Spleen (tissue), 13 donors: ENCODE measurements at places on chromosomes 16 and 17. TPM values are rescaled to one million over a fixed set of nuclear protein-coding genes. Genes with fewer than 3 reads are reported as not detected.

The SLFN12L gene
- total RNA-seq: 32.1 TPM

The KRTAP3-1 gene
- not detected for total RNA-seq

The TLK2 gene
- 76.3 TPM for total RNA-seq

- no peak overlapping the region for H3K4me3 ChIP-seq
- H3K27ac ChIP-seq: no peak overlapping the region
Observed at GRCh38 chr16:51110700-51111157, 40.3 kb downstream of the SALL1 start.

DNA sequence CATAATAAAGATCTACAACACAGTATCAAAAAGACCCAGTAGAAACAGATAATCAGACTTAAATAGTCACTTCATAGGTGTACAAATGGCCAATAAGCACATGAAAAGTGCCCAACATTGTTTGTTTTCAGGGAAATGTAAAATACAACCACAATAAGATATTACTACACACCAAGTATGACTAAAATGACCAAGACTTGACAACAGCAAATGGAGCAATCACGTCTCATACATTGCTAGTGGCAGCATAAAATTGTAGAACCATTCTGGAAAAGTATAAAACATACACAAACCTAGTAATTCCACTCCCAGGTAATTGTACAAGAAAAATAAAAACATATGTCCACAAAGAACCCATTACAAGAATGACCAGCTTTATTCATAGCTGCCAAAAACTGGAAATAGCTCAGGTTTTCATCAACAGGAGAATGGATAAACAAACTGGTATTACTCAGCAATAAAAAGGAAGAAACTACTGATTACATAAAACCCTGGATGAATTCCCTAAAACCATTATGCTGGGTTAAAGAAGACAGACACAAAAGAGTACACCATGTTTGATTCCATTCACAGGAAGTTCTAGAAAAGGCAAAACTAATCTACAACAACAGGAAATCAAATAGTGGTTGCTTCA, 85.6 kb downstream of the TTC19 start:
- no peak overlapping the region for H3K27ac ChIP-seq

GRCh38 chr16:275041-275641, 603 bp downstream of the RGS11 start:
- H3K36me3 ChIP-seq: no peaks in the 10 kb centered on the region
- DNase-seq: no peak
- peaks cover 26% of the 10 kb centered on the region for H3K4me1 ChIP-seq
- H3K4me3 ChIP-seq: peak overlapping the region; percentile 3

DNA sequence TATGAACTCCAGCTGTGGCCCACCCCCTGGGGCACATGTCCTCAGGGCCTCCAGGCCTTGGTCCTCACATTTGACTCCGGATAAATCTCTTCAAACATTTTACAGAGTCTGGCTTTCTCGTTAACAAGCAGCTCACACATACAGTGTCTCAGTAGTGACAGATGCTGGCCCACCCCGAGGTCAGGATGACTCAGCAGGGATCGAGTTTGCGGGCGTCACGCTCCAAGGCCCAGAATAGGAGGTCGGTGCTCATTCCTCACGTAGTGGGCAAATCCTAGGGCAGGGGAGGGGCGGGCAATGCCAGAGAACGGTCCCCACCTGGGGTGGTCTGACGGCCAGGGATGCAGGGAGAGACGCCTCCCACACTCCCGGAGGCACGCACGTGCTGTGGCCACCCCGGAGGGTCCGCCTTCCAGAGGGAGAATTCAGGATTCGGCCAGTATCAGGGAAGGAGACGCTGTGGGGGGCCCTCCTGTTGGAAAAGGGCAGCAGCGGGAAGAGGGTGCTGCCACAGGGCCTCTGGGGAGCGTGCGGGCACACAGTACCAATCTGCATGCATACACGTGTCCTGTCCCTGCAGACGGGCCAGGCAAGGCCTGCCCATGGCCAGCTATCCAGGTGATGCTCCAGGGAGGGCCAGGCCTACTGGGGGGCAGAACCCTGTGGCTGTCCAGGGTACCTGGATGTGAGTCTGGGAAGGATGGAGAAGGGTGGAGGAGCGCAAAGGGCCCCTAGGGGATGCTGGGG, 8.6 kb downstream of the SLC7A5 start:
- no peak overlapping the region for H3K4me3 ChIP-seq
- H3K36me3 ChIP-seq: no peaks in the 10 kb centered on the region
- no peaks in the 10 kb centered on the region for H3K4me1 ChIP-seq
- no peak overlapping the region for H3K27ac ChIP-seq
- peak; percentile 70 for DNase-seq

DNA sequence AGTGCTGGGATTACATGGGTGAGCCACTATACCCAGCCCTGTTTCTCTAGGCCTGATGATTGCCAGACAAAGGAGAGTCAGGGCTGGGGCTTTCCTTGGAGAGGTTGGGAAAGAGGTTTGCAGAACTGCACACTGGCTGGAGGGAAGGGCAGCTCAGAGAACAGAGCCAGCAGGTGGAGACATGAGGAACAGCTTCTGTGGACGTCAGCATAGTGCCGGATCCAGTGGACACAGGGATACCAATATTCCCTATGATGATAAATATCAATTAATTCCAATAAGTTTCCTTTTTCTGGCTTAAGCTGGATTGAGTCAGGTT, 43.2 kb upstream of the SCNN1B start:
- H3K36me3 ChIP-seq: no peaks in the 10 kb centered on the region
- H3K27me3 ChIP-seq: no peaks in the 10 kb centered on the region
- H3K27ac ChIP-seq: no peak overlapping the region
- H3K4me1 ChIP-seq: no peaks in the 10 kb centered on the region
- DNase-seq: no peak
- H3K4me3 ChIP-seq: no peak overlapping the region

GRCh38 chr16:4409081-4409932, 7.1 kb downstream of the CORO7 start:
- peaks cover 11% of the 10 kb centered on the region for H3K4me1 ChIP-seq
- no peak overlapping the region for H3K27ac ChIP-seq
- H3K27me3 ChIP-seq: no peaks in the 10 kb centered on the region
